Small intestine (tissue), 16 donors: ENCODE measurements at places on chromosomes 3 and 15. TPM values are rescaled to one million over a fixed set of nuclear protein-coding genes. Genes with fewer than 3 reads are reported as not detected.

Gene LSMEM2
- 0.21 TPM for polyA plus RNA-seq

Gene LRRC34
- polyA plus RNA-seq = not detected

DNA sequence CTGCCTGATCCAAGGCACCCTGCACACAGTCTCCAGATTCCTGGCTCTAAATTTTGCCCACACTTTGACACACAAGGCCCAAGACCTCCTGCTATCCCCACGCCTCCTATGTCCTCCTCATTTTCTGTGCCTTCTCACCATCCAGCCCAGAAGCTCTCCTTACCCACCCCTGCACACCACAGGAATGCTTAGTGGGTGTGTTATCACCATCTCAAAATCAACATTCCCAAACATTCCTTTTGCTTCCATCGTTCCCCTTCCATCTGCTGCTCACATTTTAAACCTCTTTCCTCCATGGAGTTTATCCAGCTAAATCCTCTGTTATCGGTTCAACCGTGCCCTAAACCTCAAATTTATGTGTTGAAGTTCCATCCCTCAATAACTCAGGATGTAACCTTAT, 43.9 kb downstream of the DGKG start:
- H3K27me3 ChIP-seq = no peaks in the 10 kb centered on the region
- DNase-seq = no peak
- H3K27ac ChIP-seq = no peak overlapping the region
- H3K36me3 ChIP-seq = no peaks in the 10 kb centered on the region
- H3K4me1 ChIP-seq = no peaks in the 10 kb centered on the region
- H3K4me3 ChIP-seq = no peak overlapping the region

Gene A4GNT
- not detected for polyA plus RNA-seq

GRCh38 chr3:43726521-43726920, 35.8 kb downstream of the ABHD5 start:
- no peak for DNase-seq
- no peak overlapping the region for H3K4me3 ChIP-seq
- H3K4me1 ChIP-seq = no peaks in the 10 kb centered on the region
- H3K27ac ChIP-seq = no peak overlapping the region
- no peaks in the 10 kb centered on the region for H3K27me3 ChIP-seq
- H3K36me3 ChIP-seq = peaks cover 2% of the 10 kb centered on the region

GRCh38 chr3:25683882-25684281, 19.2 kb upstream of the TOP2B start:
- no peak for DNase-seq
- no peak overlapping the region for H3K27ac ChIP-seq
- H3K36me3 ChIP-seq = no peaks in the 10 kb centered on the region

GRCh38 chr3:108486338-108486737, 24.1 kb downstream of the MYH15 start:
- no peaks in the 10 kb centered on the region for H3K27me3 ChIP-seq
- no peak overlapping the region for H3K27ac ChIP-seq
- no peak overlapping the region for H3K4me3 ChIP-seq
- no peaks in the 10 kb centered on the region for H3K4me1 ChIP-seq
- no peak for DNase-seq
- H3K36me3 ChIP-seq = no peaks in the 10 kb centered on the region
